ENCODE measurements at places on chromosomes 16 and 17. TPM values are rescaled to one million over a fixed set of nuclear protein-coding genes. Genes with fewer than 3 reads are reported as not detected.

The VASN gene
- 0.18 TPM for polyA plus RNA-seq

DNA sequence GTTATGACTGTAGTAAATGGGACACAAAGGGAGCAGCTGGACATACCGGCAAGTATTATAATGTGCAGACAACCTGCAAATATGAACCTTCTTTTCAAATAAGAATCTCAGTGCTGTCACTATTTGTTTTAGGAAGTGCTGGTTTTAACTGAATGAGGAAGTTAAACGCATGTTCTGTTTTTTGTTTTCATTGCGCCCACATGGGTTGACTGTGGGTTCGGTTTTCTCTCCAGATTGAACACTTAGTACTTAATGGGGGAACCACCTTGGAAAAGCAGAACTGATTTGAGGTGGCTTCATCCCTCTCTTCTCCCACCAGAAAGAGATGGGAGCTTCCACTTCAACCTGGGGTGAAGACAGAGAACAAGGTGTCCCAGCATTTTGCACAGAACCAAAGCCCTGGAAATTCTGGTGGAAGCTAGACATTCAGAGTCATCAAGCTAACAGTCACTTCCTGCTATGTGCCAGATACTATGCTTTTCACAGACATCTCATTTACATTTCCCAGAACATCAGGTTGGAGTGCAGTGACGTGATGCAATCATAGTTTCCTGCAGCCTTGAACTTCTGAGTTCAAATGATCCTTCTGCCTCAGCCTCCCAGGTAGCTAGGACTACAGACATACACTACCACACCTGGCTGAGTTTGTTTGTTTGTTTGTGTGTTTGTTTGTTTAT lies 149.8 kb downstream of the CDH13 start:
- DNase-seq, result no peak

- DNase-seq, result no peak
Measured at GRCh38 chr17:57823469-57824401, 26.1 kb downstream of the MRPS23 start.

- no peak for DNase-seq
Measured at GRCh38 chr16:724188-725040, 1.8 kb downstream of the CCDC78 start.

Measured in GM12878 (cell line).